ENCODE measurements at places on chromosomes 7 and 10. TPM values are rescaled to one million over a fixed set of nuclear protein-coding genes. Genes with fewer than 3 reads are reported as not detected.

- DNase-seq = peak; percentile 26
Measured at GRCh38 chr10:33612116-33612515, 277.6 kb upstream of the NRP1 start.

GRCh38 chr10:31358688-31359330 is 39.8 kb downstream of the ZEB1 start:
- DNase-seq = no peak

DNA sequence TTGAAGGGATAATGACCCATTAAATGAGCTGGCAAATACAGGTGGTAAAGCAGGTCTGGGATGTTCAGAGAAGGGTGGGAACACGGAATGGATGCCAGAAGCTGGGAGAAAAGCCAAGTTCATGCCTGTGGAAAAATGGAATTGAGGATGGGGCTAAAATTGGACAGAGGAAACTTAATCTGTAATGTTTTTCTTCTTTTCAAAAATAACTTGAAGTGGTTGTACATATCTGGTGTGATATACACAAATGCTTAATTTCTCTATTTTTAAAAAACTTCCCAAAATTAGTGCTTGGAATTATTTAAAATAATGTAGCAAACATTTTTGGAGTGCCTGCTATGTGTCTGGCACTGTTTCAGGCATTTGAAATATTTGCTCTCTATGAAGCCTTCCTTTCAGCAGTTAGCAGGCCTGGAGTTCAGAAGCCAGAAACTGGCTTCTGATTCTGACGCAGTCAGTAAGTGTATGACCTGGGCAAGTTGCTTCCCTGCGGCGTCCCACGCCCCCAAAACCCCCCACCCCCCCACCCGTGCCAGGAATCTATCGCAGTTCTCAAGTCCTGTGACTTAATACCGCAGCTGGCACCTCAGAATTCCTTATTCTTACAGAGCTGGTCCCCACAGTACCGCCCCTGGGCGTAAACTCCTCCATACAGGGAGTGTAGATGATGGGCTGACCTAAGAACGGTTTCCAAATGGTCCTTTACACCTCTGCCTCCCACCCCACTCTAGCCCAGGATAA is 828 bp upstream of the MALSU1 start:
- no peak for DNase-seq

GRCh38 chr10:49227406-49227805 is 39.2 kb upstream of the TMEM273 start:
- no peak for DNase-seq

GRCh38 chr10:70432101-70432500 is 9.4 kb downstream of the NODAL start:
- no peak for DNase-seq

DNA sequence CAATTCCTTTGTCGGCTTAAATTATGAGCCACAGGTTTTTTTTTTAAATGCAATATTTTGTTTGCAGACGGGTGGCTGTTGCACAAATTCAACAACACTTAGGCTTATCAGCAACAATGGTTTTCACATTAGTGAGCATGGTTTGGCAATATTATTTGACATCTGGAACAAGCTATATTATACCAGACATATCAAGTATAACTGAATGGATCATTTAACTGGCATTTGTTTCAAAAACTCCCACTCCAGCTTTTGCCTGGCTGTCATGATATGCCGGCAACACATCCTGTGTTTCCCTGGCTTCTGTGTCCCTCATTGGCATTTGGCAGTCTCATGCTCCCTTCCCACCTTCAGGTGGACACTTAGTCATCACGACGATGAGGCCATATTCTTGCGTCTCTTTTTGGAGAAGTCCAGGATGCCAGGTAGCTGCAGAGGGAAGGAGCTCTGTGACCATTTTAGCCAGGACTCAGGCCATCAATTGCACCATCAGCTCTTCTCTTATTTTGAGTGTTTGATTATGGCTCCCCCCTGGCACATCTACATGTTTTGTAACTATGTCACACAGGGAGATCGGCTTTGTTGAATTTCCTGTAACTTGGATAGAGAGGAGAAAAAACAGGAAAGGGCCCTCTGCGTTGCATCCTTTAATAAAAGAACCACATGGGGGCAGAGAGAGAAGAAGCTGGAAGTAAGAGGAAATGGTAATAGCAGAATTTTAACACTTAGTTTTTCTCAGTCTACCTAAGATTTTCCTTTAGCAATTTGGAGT is 413.9 kb downstream of the LRMDA start:
- no peak for DNase-seq

DNA sequence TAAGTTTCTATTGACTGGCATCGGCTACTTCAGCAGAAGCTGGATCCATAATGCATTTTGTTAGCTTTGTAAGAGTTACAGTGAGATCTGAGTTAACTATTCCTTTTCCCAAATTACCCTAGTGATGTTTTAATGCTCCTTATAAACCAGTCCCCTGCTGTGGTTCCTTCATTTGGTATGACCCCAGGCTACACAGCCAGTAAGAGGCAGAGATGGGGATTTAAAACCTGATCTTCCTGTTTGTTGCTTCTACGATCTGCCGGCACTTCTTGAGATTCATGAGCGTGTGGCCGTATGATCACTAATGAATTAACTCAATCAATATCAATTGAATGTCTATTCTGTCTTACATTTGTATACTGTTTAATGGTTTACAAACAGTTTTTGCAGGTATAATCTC is 86.1 kb downstream of the CACNB2 start:
- no peak for DNase-seq

GRCh38 chr7:98418636-98419315 is 17.9 kb upstream of the BAIAP2L1 start:
- DNase-seq = no peak

DNA sequence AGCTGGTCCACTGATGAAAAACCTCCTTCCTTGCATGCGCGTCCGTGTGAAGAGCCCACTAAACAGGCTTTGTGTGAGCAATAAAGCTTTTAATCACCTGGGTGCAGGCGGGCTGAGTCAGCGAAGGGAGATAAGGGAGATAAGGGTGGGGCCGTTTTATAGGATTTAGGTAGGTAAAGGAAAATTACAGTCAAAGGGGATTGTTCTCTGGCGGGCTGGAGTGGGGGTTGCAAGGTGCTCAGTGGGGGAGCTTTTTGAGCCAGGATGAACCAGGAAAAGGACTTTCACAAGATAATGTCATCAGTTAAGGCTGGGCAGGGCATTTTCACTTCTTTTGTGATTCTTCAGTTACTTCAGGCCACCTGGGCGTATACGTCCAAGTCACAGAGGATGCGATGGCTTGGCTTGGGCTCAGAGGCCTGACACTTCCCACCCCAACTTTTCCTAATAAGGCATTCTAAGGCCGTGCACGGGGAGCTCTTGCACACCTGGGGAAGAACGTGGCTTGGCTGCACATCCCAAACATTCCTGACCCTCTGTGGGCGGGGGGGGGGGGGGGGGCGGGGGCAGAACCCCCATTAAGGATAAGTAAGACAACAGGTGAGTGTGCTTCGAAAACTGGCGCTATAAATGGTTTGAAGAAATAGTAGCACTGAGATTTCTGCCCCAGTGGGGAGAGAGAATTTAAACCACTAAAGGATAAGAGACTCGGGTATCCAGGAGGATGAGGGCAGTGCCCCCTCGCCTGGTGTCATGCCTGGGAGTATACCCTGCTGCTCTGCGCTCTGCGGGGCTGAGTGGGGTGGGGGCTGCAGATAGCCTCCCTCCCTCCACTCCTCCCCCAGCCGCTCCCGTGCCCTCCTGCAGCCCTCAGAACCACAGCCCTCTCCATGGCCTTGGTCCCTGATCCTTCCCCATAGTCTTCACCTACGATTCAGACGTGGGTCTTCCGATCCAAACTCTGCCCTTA is 217.6 kb downstream of the MLLT10 start:
- DNase-seq = no peak

DNA sequence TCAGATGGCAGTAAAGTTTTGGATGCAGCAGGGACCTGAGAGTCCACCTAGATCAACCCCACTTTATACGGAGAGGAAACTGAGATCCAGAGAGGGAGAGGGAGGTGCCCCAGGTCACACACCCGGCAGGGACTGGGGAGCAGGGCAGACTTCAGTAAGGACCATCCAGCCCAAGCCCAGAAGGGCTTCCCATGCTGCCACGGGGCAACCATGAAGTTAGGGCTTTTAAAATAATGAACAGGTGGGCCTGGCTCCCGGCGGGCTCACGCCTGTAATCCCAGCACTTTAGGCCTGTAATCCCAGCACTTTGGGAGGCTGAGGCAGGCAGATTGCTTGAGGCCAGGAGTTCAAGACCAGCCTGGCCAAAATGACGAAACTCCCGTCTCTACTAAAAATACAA is 98.5 kb downstream of the HIP1 start:
- no peak for DNase-seq

DNA sequence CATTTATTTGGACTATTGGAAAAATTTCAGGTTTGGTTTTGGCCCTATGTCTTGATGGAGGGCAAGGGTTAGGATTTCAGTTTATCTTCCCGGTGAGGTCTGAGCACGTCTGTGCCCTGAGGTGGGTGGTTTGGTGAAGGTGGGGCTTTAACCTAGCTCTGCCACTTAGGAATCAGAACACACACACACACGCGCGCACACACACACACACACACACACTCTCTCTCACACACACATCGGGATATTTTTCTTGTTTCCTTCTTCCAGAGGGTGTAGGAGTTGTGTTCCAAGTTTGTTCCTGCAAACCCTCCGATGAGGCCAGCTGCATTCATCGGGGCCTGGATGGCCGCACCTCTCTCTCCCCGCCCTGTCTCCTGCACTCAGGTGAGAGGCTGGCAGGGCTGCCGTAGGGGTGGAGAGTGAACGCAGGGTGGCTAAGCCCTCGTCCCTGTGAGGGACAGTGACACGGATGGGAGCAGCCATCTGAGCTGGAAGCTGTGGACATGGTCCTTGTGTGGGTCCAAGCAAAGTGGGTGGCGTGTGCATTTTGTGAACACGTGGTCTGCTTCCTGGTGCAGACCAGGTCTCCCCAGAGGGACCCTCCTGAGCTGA is 34.2 kb downstream of the CHST12 start:
- no peak for DNase-seq

- no peak for DNase-seq
Measured at GRCh38 chr7:107277331-107277730, 108.5 kb downstream of the HBP1 start.

GRCh38 chr7:139397192-139397591 is 37.5 kb downstream of the LUC7L2 start:
- DNase-seq = no peak

GRCh38 chr10:129120441-129120840 is 346.6 kb upstream of the MGMT start:
- DNase-seq = no peak

- no peak for DNase-seq
Measured at GRCh38 chr10:128049226-128050120, 76.8 kb downstream of the MKI67 start.

DNA sequence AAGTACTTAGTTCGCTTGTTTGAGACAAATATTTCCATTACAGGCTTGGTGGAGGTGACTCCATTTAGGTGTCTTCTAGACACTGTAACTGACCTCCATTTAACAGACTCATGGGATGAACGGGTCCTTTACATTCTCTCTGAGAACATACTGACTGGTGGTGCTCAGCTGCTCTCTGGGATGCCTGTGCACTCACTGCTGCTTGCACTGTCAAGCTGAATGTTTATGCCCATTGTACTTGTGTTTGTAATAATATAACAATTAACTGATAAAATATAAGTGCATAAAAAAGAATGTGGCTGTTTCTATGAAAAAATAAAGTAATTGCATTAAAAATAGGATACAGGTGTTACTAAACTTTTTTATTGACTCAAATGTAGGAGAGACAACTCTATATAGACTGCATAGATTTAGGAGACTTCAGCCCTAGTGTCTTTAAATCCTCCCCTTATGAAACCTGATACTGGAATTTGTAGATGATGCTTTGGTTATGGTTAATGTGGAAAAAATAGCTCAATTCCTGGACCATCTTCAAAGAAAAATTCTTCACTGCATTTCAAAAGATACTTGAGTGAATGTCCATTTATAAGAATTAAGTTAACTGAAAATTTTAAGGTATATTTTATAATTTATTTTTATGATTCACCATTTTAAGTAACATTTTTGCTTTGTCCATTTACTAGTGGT is 85.4 kb downstream of the CDK14 start:
- DNase-seq = no peak

GRCh38 chr10:74763934-74764591 is 62.3 kb upstream of the KAT6B start:
- no peak for DNase-seq

DNA sequence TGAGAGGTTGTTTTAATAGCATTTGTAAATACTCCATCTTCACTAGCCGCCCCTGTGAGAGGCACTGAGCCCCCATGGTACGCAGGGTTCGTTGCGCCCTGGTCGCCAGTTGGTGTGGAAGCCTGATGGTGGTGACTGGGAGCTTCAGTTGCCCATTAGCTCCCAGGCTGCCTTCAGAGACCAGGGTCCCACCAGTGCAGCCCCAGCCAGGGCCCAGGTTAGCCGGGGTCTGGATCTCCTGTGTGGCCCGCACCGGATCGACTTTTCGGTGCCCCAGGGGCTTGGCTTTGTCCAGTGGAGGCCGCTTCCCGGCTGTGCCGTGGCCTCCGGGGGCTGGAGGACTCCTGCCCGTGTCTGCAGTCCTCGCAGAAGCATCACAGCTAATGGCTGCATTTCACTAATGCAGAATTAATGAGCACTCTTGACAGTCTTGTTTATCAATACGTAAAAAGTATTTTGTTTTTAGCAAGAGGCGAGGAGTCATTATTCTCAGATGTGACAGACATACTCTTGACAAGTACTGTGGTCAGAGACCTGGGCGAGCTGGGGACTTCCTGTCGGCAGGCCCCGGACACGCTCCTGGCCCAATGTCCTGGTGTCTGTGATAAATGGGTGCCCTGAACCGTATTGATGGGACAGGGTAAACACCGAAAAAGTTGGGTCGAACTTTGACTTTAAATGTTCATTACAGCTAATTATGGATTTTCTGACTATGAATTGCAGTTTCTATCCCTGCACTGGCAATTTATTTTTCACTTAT is 99.8 kb downstream of the NKX6-2 start:
- DNase-seq = no peak

DNA sequence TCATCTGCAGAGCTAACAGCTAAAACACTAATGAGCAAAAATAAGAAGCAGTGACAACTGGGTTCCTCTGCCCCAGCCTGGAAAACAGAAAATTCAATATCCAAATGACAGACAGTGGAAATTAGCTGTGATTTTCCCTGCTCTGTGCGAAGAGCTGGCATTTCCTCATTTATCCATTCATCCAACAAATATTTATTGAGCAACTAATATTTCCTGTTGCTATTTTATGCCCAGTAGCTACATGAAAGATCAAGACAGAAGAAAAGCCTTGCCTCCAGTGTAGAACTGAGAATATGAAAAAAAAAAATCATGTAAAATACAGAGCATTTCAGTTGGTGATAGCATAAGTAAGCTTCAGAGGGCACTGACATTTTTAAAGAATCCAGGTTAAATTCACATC is 140.9 kb downstream of the ABCA13 start:
- DNase-seq = no peak

- no peak for DNase-seq
Measured at GRCh38 chr10:100791369-100792058, 46.1 kb downstream of the PAX2 start.

ZNF485 gene
- 7.9 TPM for total RNA-seq

LBX1 gene
- total RNA-seq = not detected

NAT16 gene
- total RNA-seq = not detected

ASZ1 gene
- not detected for total RNA-seq

POLR3A gene
- total RNA-seq = 10.9 TPM

SPOCK2 gene
- total RNA-seq = 3.9 TPM

MMD2 gene
- total RNA-seq = not detected
